ENCODE measurements at places on chromosomes 7 and 10.

GRCh38 chr7:1918063-1918645 is 248.1 kb downstream of the ELFN1 start:
- no peak for DNase-seq

GRCh38 chr7:138892812-138893211 is 88.4 kb downstream of the KIAA1549 start:
- DNase-seq: peak; percentile 44

DNA sequence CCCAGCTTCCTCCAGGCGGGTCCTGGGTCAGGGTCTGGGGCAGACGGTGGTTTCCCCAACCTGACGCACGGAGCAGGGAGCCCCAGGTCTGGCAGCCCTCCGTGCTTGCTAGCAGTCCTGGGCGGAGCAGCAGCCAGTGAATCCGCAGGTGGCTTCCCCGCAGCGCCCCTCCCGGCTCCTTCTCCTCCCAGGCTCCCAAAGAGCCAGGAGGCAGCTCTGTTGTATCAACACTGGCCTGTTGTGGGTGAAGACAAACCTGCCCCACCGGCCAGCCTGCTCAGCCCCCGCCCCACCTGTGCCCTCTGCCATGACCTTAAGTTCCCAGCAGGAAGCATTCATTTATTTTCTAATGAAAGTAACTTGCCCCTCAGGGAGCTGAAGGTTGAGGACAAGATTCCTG is 24.0 kb upstream of the TMEM213 start:
- no peak for DNase-seq

DNA sequence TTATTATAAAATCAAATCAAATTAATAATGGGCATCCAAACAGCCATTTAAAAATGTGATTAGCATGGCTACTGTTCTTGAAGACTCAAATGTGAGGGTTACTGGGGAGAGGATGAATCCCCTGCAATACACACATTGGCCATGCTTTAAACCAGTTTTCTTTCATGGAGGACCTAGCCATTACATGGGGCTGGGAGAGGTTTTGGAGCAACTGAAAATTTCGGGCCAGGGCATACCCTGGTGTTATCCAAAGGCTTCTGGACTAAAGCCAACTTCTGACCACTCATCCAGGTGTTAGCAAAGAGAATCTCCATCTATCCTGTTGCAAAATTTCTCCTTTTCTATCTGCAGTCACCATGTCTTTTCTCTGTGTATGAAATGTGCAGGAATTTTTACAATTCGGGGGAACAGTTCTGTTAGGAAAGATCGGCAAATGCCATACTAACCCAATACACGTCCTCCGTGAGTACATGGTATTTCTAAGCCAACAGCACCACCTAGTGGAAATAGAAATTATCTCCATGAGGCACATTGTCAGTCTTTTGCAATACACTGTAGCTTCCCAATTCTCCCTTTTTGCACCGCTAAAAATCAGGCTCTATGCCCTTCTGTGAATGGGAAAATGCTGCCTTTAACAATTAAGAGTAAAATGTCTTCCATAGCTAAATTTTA is 47.0 kb upstream of the ZNF107 start:
- DNase-seq: peak; percentile 54

- no peak for DNase-seq
Measured at GRCh38 chr7:28258240-28258639, 77.6 kb upstream of the JAZF1 start.

- no peak for DNase-seq
Measured at GRCh38 chr10:104630731-104631130, 10.4 kb upstream of the SORCS3 start.

DNA sequence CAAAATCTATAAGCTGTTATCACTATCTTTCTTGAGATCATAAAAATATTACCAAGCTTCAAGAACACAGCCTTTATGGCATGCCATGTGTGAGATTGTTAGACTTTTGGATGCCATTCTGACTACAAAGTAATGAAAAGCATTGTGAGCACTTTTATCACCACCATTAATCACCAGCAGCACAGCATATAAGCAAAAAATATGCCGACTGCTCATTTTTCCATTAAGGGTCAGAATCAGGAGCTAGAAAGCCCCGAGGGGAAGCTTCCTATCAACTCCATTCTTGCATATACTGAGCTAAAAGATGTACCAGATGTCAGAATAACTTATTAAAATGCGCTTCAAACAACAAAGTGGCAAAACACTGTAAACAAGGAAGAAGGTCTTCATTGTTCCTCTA is 114.3 kb downstream of the LMBR1 start:
- no peak for DNase-seq

DNA sequence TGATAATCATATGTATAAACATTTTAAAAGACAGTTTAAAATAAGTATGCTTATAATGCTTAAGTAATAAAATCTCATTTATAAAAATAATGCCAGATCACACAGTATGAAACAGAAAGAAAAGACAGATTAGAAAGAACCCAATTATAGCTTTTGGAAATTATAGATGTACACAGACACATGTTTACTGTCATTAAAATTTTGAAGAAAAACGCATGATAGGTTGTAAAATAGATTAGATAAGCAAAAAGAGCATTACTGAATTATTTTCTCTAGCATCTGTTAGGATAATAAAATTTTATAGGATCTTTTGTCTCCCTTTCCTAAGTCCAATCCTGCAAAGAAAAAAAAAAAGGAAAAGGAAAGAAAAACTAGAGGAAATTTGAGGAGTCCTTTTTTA is 1107.3 kb upstream of the LRRN3 start:
- no peak for DNase-seq

DNA sequence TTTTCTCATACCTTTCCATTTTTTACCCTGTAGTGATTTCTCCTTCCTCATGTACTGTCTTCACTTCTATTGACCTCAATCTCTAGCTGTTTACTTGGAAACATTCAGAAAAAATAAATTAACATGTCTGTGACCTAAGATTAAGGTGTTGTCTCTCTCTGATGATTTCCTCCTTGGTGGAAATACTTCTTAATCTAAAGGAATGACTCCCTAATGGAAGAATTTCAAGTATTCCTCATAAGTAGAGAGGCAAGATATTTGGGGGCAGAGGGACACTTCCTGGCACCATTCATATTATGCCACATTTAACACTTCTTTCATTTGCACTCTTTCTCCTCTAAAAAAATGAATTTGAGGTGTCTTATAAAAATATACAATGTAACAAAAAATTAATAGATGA is 202.8 kb downstream of the NEBL start:
- DNase-seq: no peak

GRCh38 chr7:1678081-1678543 is 8.0 kb downstream of the ELFN1 start:
- DNase-seq: no peak

- DNase-seq: peak; percentile 30
Measured at GRCh38 chr7:77540402-77540822, 3.3 kb downstream of the PTPN12 start.

- no peak for DNase-seq
Measured at GRCh38 chr10:8137272-8137681, 82.8 kb downstream of the GATA3 start.

DNA sequence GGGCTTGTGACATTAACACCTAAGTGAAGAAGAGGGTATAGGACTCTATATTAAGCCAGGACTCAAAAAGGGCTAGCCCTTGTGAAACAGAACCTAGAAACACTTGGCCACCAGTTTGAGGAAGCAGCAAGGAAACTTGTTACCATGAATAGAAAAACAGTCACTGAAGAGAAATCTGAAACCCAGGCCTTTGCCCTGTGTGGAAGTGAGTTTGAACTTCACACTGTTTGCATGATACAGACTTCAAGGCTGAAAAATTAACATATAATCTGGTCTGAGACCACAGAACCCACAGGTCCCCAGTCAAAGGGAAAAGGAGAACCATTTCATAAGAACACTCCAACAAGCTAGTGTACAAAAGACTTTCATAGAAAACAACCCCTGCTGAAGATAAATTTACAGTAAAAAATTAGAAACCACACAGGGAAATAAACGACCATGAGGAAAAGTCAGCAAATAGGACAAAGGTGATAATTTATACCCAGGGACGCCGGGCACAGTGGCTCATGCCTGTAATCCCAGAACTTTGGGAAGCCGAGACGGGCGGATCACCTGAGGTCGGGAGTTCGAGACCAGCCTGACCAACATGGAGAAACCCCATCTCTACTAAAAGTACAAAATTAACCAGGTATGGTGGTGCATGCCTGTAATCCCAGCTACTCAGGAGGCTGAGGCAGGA is 76.1 kb downstream of the SKIDA1 start:
- no peak for DNase-seq

- no peak for DNase-seq
Measured at GRCh38 chr7:35499226-35499625, 195.7 kb downstream of the HERPUD2 start.

DNA sequence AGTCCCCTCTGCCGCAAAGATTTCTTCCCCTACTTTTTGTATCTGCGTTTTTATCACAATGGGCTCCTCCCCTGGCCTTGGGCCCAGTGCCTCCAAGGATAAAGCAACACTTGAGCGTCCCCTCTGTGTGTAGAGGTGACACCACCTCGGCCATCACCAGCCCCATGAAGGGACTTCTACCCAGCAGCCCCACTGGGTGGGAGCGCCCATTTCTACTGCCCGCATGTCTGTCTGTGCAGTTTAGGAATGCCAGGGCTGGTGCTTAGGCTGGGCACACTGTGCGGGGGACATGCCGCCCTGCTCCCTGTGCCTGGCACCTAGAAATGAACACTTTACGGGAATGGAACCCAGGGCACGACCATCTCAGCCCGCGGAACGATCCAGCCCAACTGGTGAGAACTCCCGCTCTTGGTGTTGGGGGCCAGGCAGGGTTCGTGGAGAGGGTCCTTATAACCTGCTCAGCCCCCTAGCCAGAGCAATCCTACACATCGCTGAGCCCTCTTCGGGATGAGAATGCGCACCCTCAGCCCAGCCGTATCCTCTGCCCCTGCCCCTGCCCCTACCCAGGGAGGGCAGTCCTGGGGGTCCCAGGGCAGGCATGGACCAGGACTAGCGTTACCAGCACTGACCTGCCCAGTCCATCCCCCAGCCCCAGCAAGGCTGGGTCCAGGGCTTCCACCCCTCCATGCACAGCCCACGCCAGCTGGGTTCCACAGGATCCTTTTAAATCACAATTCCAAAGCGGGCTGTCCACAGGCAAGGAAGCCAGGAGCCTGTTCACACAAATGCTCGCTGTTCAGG is 12.8 kb downstream of the CRYGN start:
- DNase-seq: no peak

- peak; percentile 72 for DNase-seq
Measured at GRCh38 chr10:30671026-30671616, 41.6 kb upstream of the LYZL2 start.

GRCh38 chr10:62803724-62804355 is 680 bp upstream of the ADO start:
- DNase-seq: no peak

- no peak for DNase-seq
Measured at GRCh38 chr10:48404646-48405045, 98.2 kb downstream of the MAPK8 start.

DNA sequence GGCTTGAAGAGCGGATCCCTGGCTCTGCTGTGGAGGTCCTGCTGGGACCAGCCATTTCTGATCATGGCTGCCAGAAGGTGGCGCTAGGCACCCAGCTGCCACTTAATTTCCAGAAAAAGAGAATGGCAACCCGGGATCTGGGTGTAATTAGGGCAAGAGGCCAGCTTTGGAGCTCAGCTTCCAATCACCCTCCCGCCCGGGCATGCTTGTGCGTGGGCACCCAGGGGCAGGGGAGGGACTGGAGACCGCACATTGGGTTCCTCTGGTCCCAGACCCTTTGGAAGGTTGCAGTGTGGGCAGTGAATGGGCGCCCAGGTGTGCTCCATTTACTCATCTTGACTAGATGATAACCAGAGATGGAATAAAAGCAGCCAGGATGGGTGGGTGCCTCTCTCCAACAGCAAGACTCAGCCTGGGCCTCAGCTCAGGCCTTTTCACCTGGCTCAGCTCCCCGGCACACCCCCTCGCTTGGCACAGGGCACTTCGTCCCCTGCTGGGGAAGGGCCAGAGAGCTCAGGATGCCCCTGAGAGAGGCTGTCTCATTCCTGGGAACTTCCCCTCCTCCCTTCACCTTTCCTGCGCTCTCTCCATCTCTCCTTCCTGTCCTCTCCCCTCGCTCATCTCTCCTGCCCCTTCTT is 14.7 kb downstream of the FAM241B start:
- DNase-seq: peak; percentile 49

DNA sequence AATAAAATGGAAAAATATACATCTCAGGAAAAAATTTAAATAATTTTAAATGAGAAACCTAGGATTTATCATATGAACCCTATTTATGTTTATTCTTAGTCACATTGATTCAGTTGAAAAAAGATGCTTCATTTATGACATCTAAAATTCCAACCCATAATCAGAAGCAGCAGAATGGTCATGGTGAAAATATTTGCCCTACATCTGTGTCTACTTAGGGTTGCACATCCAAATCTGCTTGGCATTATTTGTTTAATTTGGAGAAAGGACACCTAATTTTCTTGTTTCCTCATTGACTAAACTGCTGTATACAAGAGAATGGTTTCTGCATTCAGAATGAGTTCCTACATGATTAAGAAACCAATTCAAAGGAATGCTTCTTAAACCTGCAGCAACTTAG is 72.9 kb upstream of the SKAP2 start:
- DNase-seq: no peak

DNA sequence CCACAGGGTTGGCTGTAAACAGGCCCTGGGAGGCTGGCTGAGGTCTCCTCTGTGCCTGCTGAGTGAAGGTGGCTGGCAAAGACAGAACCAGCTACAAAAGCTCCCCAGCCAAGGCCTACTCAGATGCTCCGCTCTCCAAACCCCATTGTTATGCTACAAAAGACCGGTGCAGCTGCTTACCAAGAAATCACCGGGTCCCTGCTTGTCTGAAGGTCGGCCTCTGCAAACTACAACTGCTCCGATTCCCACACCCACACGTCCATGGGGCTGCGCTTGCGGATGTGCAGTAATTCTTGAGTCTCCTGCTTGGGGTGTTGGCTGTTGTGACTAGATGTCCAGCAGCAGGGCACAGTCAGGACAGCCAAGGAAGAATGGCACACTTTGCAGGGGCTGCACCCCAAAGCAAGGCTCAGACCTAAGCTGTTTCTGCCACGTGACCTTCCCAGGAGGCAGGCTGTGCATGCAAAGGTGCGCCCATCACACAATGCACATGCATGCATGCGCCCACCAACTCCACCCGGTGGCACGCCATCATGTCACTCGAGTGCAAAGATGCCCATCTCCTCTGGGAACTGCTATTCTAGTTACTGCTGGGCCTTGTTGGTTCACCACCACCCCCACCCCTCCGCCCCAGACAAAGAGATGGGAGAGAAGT is 97.8 kb downstream of the OAT start:
- DNase-seq: no peak
